ENCODE measurements at places on chromosomes 12 and 14.

DNA sequence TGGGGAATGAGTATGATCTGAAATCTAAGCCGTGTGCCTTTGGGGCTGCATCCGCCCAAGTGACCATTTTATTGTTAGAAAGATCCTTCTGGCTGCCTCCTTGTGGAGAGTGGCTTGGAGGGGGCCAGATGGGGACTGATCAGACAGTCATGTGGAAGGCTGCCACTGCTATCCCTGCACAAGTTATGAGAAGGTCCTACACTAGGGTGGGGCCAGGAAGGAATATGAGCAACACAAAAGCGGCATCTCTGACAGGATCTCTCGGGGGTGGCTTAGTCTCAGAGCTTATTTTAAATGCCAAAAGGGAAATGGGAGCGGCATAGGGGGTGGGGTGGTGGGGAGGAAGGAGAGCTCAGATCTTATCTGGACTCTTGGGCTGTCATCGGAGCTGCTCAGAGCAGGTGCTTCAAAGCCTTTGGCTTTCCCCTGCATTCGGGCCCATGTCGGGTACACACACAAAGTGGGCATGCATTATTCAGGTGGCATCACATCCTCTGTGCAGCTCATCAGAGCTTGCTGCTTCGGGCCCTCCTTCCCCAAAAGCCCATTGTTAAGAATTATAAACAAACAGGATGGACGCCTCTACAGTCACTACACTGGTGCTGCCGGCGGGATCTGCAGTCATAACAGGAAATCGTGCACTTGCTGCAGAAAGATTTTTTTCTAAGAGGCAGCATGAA lies 805.4 kb downstream of the VRK1 start:
- DNase-seq, result no peak

- no peak for DNase-seq
Observed at GRCh38 chr12:68467514-68467913, 135.4 kb upstream of the MDM1 start.

GRCh38 chr12:54173066-54173726 lies 15.6 kb downstream of the SMUG1 start:
- DNase-seq, result peak; percentile 60

DNA sequence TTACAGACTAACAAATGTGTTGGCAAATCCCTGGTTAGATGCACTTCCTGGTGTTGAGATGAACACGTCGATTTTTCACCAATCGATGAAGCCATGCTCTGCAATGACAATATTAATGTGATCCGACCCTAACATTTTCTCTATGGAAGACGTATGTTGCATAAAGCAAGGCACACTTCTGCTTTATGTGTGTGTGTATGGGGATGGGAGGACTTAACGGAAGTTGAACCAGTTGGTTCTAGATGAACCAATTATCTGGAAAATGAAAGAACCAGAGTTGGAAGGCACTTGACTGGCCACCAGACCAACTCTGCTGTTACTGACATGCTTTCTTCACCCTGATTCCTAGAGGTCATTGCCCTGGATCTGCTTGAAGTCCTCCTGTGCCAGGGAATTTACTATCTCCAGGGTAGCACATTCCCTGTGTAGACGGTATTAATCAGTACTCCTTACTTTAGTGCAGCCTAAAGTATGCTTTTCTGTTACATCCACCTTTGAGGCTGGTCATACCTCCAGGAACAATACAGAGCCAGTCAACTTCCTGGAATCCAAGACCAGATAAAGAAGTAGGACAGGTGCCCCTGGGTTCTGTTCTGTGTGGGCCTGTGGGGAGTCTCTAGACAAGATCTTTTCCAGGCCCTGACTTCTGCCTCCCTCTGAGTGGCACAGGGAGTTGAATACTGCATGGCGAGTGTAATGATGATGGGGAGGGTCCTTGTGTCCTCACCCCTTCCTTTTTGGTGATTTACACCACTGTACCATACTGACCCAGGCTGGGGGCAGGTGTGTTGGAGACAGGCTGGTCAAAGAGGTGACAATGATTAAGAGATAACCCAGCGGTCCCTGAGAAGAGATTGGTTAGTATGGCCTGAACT lies 4.1 kb downstream of the SDR39U1 start:
- no peak for DNase-seq

- no peak for DNase-seq
Observed at GRCh38 chr12:12992418-12993130, 7.5 kb downstream of the HEBP1 start.

- DNase-seq, result no peak
Observed at GRCh38 chr12:62693376-62694050, 226.9 kb downstream of the MON2 start.

- DNase-seq, result no peak
Observed at GRCh38 chr14:32104803-32105202, 27.7 kb downstream of the ARHGAP5 start.

DNA sequence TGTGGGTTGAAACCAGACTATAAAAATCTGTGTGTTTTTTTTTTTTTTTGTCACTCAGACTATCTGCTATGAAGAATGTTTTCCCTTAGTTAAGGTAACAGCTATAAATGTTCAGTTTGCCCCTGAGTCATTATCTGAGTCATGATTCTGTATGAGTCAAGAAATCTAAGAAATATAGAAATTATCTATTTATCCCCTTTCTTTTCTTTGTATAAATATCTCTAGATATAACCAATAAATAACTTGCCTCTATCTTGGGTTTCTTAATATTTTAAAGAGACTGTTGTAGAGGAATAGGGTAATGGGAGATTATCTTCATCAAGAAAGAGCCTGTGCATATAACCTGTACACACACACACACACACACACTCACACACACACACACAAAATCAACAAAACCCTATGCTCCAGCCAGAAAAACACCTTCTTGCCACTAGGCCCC lies 161.7 kb upstream of the EEA1 start:
- DNase-seq, result no peak

GRCh38 chr12:46671102-46671501 lies 154.7 kb downstream of the SLC38A4 start:
- DNase-seq, result no peak

- DNase-seq, result no peak
Observed at GRCh38 chr12:75848961-75849360, 182.6 kb downstream of the PHLDA1 start.

DNA sequence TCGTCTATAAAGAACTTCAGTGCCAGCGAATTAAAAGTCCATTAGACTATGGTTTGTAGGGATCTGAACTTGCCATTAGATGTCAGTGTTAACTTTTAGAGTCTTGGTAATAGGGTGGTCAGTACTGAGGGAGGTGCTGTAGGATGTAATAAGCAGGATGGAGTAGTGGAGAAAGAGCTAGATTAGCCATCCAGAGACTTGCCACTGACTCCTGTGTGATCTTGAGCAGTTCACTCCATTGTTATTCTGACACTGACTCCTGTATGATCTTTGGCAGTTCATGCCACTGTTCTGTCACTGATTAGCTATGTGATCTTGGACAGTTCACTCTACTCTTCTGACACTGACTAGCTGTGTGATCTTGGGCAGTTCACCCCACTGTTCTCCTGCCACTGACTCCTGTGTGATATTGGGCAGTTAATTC lies 133.6 kb downstream of the TTLL5 start:
- no peak for DNase-seq

- DNase-seq, result no peak
Observed at GRCh38 chr12:28611115-28611435, 420.8 kb downstream of the CCDC91 start.

GRCh38 chr14:33917661-33918060 lies 33.2 kb downstream of the EGLN3 start:
- no peak for DNase-seq

Measured in NCI-H774 (cell line).